ENCODE measurements at places on chromosomes 2 and 18.

GRCh38 chr2:39156107-39156506, 35.3 kb upstream of the SOS1 start:
- no peak for DNase-seq

DNA sequence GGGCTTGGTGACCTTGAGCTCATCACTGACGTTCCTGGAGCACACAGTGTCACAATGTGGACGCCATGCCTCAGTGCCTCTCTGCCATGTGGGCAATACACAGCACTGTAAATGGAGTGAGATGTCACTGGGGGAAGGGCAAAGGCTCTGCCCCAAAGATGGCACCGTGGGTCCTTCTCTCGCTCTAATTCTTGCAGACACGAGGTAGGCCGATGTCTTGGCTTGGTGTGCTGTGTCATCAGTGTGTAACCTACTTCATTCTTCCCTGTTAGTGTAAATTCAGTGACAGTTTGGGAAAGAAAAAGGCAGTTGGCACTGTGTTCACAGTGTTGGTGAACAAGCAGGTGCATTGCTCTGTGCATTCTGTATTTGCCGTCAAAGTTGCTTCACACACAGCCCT, 309.3 kb upstream of the MYT1L start:
- DNase-seq, result no peak

- DNase-seq, result no peak
Observed at GRCh38 chr2:10875126-10875525, 36.6 kb upstream of the KCNF1 start.

DNA sequence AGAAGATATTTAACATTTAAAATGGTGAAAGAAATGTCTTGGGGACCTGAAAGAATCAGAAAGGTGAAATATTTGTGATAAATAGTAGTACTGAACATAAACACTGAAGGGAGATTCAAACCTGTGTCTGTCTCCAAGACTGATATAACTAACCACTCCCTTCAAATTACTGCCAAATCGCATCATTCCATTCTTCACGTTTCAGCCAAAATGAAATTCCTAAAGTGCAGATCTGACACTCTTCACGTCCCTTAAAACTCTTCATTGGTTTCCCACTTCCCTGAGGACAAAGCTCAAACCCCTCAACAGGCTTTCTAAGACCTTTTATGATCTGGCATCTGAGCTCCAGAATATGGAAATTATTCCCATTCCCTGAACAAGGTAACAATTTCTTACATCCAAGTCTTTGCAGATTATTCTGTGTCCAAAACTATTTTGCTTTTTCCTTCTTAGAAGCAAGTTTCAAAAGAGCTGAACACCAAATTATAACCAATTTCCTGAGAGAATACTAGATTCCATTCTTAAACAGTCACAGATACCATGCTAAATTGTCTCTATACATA, 18.9 kb downstream of the SLC8A1 start:
- no peak for DNase-seq

DNA sequence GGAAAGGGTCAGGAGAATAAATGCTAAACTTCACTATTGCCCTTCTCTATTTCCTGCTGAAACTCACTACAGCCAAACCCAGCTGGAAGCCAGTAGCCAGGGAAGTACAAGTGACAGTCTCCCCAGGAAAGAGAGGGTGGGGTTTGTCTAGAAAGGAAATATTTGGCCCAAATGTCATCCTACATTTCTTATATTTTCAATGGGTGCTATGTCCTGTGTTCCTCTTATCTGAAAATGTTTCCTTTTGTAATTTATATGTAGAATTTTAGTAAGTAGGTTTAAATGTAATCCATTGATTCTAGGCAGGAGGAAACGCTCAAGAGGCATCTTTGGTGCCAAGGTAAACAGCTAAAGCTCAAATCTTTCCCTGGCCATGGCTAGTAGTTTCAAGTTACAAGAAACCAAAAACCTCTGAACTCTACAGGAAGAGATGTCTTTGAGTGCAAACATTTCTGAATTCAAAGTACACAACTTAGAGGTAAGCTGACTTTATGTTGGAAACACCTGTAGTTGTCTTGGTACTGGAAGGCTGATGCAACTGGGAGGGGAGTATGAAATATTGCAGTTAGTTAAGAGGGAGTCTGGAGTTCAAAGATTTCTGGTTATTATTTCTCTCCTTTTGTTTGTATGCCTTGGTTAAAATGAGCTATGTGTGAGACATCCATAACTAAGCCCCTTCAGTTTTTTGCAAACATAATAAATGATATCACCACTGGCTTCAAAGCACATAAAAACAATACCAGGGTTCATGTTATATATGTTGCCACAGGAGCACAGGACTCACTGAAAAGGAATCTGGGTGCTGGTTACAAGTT, 356.1 kb upstream of the ZC3H15 start:
- no peak for DNase-seq

- DNase-seq, result no peak
Observed at GRCh38 chr2:99841749-99842148, 300.6 kb downstream of the AFF3 start.

Measured in stimulated activated CD4-positive, alpha-beta T cell treated with anti-CD3 and anti-CD28 coated beads, Interleukin-15, amount 100 ng/mL, for 24 hours (primary cell).